Colonic mucosa (tissue), 4 donors: ENCODE measurements at places on chromosomes 5 and 9.

DNA sequence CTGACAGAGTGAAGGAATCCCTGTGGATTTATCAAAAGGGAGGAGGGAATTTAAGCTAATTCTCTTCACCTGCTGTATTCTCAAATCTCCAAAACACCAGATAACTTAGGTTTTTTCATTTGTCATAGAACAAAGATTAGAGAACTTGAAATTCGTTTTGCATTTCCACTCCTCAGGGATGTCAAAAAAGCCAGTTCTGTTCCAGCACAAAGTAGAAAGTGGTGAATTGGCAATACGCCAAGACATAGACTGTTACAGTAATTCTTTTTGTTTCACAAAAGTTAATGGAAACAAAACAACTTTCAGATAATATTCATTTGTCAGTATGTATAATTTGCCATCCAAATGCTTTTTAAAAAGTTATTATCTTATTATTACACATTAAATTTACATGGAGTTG, 15.0 kb downstream of the S1PR3 start:
- DNase-seq = no peak

DNA sequence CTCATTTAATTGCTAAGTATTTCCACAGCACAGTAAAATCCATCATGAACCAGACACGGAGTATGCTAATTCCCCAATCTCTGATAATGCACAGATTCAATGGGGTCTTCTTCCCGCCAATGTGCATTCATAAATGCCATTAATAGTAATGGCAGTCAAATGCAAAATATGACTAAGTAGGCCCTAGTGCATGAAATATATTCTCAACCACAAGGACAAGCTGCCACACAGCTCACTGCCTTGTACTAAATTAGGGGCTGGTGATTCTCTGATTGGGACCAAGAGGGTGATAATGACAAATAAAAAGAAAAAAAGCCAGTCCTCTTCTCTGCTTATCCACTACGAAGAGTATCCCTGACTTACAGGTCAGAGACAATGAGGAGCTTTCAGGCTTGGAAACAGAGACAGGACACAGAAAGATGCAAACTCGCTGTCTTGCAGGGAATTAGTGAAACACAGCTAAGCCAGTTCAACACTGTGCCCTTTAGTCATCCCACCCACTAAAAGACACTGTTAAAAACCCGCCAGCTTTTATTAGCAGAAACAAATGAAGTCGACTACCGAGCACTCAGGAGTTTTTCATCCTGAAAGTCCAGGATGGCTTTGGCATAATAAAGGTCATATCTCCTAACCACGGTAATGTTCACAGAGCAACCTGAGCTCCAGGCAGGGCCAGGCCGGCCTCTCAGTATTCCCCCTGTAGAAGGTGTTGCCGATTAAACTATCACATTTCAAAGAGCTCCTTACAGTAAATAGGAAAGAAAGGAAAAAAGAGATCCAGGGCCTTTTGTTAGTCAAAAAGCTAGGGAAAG, 148.1 kb downstream of the EBF1 start:
- DNase-seq = no peak

- DNase-seq = no peak
Measured at GRCh38 chr5:654071-654778, 38.9 kb downstream of the TPPP start.

- DNase-seq = no peak
Measured at GRCh38 chr5:115859378-115859777, 17.6 kb downstream of the AP3S1 start.

GRCh38 chr9:126860077-126860756, at the start of gene ZBTB34:
TSS of gene ZBTB34 (plus strand) at chr9:126860639. CDS start at chr9:126879400, 18,761 bp downstream.
- DNase-seq = peak; percentile 75

DNA sequence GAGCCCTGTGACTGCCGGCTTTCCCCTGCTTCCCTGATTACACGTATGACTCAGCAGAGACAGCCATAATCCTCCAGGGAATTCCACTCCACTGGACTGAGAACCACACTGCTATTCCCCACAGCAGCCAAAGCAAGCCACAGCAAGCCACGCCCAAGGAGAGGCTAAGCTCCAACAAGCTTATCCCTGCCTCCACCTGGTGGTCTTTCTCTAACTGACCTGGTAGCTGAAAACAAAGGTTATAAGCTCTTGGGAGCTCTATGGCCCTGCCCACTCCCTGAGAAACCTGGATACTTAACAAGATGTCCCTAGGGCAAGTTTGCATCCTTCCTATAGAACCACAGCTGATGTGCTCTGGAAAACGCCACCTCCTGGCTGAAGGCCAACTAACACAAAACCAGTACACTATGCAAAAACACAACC, 613.7 kb upstream of the CDH18 start:
- DNase-seq = no peak

GRCh38 chr9:28970241-28970654, 1397.0 kb upstream of the C9orf72 start:
- no peak for DNase-seq

DNA sequence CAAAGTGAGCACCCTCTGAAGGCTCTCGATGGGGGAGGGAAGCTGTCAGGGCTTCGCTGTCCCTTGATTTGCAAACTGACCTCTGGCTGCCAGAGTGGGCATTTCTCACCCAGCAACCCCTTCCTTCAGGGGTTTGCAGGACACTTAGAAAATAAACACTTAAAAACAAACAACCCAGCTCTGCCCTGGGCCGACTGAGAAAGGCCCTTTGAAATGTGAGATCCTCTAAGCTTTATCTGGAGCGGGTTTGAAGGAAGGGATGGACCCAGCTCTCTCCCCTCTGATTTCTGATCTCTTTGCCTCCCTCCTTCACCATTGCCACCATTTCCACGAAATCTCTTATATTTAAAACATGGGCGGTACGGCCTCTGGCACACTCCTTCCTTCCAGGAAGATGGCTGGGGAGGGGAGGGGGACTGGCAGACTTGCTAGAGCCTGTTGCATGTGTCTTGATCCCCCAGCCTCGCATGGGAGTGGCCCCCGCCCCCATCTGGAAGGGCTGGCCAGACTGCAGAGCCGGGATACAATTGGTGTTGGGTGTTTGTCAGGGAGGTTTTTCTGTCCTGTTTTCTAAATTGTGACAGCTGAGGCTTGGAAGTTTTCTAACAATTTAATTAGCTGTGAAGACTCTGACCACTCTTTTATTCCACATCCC, 20.2 kb downstream of the OLFM1 start:
- DNase-seq = no peak

- DNase-seq = no peak
Measured at GRCh38 chr5:133243196-133243595, 191.4 kb downstream of the HSPA4 start.

- peak; percentile 90 for DNase-seq
Measured at GRCh38 chr9:123375469-123376132, 19.6 kb downstream of the CRB2 start.

DNA sequence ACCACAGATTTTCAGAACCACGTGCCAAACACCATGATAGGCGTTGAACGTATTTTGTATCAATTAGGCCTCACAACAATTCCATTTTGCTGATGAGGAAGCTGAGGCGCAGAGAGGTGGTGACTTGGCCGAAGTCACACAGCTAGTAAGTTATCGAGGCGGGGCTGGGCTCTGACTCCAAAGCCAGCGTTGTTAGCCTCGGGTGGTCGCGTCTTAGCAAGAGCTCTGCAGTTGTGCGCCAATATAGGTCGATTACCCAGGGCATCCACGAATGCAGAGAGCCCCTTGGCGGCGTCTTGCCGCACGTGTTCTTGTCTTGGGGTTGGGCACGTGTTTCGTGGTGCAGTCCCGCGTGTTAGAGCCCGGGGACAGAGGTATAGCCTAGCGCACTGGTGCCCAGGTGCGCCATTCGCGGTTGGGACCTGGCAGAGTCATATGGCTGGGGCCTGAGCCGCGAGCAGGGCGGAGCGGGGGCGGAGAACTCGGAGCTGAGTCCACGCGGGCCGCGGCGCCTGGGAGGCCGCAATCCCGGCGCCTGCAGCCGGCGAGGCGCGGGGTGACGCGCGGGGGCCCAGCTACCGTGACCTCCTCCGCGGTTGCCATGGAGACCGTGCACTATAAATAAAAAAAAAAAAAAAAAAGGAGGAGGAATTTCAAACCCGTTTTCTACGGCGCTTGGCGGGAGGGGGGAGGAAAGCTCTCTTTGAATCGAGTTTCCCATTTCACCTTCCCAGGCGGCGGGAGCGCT, 62.3 kb downstream of the CXXC5 start:
- DNase-seq = peak; percentile 47

DNA sequence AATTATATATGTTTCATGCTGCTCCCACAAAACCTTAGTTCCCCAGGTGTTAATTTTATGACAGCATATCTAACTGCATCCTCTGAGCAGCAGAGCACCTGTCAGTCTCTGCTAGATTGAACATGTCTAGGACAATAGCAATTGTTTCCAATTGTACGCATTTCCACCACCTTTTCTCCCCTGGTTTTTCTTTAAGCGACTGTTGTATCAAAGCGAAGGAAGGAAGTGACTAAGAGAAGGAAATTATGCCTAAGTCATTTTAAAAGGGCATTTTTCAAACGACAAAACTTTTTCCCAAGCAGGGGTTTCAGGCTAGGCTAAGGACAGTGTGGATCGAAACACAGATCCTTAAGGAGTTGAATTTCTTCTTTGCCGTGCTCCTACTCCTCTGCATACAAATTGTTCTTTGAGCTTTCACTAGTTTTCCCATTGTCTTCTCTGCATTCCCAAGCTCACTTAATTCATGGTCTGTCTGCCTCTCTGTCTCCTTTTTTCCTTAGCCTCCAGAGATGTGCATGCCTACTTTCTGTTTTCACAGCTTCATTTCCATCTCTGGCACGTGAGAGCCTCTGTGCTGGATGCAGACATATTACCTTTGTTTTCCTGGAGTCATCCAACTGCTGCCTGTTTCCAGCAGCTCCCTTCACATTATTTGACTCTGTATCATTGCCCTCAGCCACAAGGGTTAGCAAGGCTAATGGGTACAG, 39.4 kb upstream of the STARD4 start:
- DNase-seq = no peak

GRCh38 chr5:16515532-16515931, 49.9 kb upstream of the ZNF622 start:
- DNase-seq = no peak

DNA sequence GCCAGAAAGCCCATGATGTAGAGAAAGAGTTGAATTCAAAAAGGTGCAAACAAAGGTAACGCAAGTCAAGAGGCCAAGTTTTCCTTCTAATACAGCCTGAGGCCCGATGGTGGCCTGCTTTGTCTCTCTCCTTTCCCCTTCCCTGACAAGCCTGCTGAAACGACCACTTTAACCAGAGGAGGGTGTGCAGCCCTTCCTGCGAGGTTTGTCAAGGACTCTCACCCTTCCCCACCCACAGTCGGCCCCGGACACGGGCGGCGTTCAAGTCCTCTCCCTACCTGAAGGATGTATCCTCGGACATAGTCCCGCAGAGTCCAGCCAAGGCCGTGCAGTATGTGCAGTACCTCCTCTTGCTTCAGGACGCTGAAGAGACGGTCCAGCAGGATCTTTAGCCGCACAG, 318.2 kb downstream of the BNC2 start:
- no peak for DNase-seq

DNA sequence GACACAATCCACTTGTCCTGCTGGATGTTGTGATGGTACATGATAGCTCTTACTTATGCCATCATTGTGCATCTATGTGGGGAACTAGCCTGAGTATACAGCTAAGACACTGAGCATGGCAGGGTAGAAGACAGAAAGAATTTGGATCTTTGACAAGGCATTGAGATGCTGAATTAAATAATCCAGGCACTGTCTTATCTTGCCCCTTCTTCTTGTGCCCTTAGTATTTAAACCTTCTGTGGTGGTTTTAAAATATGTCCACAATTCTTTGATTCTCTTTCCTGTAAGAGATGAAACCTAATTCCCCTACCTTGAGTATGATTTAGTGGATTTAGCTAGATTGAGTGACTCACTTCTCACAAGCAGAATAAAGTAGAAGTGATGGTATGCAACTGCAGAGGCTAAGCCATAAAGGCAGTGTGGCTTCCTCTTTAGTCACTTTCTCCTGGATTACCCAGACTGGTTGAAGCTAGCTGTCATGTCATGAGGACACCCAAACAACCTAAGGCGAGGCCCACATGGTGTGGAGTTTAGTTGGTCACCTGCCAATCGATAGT, 174.0 kb upstream of the NREP start:
- no peak for DNase-seq

- no peak for DNase-seq
Measured at GRCh38 chr9:13410566-13411031, 131.1 kb upstream of the MPDZ start.

GRCh38 chr9:31715250-31715649, 669.2 kb upstream of the ACO1 start:
- no peak for DNase-seq

GRCh38 chr5:154302161-154302560, 111.6 kb downstream of the GALNT10 start:
- no peak for DNase-seq

DNA sequence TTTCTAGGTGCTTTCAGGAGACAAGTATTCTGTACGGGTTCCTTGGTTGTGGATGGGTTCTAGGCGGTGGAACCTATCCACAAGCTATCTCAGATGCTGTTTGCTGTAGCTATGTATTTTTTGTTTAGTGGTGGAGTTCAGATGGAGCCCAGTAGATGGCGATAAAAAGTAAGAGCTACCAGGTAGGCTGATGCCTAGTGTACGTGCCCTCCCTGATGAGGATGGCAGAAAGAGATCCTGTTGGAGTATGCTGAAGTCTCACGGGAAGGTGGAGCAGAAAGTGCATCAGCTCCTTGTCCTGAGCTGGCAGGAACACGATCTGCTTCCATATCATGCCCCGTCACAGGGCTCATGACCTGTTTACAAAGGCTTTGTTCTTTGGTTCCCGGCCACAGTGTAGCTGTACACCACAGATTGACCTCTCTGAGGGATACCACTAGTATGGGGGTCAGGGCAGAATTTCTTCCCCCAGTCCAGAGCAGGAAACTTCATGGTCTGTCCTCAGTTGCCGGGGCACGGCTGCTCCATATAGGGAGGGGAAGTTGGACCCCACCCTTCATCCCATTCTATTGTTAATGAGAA, 12.6 kb upstream of the UGT3A2 start:
- peak; percentile 28 for DNase-seq

DNA sequence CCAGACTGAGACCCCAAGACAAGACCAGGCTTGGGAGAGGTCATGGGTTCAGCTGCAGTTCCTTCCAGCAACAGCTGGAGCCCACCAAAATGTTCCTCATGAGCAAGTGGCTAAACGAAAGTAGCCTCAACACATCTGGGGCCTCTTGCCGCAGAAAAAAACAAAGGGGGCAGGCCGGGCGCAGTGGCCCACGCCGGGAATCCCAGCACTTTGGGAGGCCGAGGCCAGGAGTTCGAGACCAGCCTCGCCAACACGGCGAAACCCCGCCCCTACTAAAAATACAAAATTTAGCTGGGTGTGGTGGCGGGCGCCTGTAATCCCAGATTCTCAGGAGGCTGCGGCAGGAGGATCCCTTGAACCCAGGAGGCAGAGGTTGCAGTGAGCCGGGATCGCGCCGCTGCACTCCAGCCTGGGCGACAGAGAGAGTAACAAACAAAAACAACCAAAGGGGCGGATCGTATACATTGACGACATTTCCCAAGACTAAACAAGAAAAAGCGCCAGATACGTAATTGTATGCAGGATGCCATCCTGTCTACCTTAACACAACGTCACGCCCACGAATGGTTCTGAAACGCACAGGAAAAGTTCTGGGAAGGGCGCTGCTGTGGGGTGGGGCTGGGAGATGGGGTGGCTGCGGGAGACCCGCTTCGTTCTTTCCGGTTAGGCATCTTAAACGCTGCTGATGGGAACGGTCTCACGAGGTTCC, 1.7 kb downstream of the INPP5E start:
- DNase-seq = no peak
